ENCODE measurements at places on chromosomes 3 and 15.

GRCh38 chr3:16174389-16174788 lies at the start of gene GALNT15:
TSS of gene GALNT15 (plus strand) at chr3:16174680. CDS start at chr3:16175152, 472 bp downstream.
- H3K27me3 ChIP-seq = no peaks in the 10 kb centered on the region
- no peaks in the 10 kb centered on the region for H3K36me3 ChIP-seq

DNA sequence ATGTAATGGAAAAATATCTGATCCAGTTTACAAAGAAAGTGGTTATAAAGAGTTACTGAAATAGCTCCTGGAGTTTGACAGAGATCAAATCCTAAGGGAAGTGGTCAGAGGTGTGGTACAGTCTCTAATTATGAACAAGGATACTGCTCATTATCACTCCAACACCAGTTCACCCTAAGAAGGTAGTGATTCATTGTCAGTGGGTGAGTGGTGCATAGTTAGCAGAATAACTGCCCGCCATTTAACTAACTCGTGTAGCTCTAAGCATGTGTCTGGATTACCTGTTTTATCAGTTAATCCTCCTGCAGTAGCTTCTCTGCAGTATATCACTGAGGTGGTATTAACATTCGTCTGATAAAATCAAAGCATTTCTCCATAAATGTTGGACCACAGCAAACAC lies 700.1 kb downstream of the NLGN1 start:
- H3K4me1 ChIP-seq = no peaks in the 10 kb centered on the region
- H3K4me3 ChIP-seq = no peak overlapping the region
- no peaks in the 10 kb centered on the region for H3K36me3 ChIP-seq
- no peaks in the 10 kb centered on the region for H3K27me3 ChIP-seq
- no peak overlapping the region for H3K27ac ChIP-seq

DNA sequence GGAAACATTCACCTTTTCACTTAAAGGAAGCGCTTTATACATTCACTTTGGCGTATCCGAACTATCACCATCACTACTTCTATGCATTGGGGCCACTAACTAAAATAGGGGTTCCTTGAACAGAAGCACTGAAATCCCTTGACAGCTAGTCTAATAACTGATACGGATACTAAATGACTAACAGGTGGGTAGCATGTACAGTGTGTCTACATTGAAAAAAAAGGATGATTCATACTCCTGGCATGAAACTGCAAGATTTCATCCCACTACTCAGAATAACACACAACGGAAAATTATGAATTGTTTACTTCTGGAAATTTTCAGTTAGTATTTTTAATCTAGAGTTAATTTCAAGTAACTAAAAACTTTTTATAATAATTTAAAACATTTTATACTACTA lies 96.7 kb downstream of the SMARCC1 start:
- H3K36me3 ChIP-seq = peaks cover 81% of the 10 kb centered on the region
- DNase-seq = no peak
- no peaks in the 10 kb centered on the region for H3K4me1 ChIP-seq
- H3K4me3 ChIP-seq = no peak overlapping the region
- no peaks in the 10 kb centered on the region for H3K27me3 ChIP-seq

DNA sequence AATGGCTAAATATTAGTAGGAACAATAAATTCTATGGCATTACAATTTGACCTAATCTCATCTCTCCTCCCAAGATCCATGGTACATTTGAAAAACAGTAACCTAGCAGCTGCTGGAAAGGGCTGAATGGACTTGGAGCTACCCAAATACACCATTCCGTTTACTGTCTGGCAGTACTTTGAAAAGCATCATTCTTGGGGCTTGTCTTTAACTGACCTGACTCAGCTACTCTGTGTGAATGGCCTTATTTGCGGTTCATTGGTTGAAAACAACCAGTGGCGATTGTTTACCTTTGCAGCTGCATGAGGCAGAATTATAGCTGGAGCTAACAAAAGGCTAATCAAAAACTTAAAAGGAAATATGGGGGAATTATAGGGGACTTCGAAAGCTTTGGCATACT lies 311.2 kb upstream of the MCTP2 start:
- no peak for DNase-seq
- H3K27me3 ChIP-seq = no peaks in the 10 kb centered on the region
- H3K4me1 ChIP-seq = no peaks in the 10 kb centered on the region
- H3K4me3 ChIP-seq = no peak overlapping the region
- H3K27ac ChIP-seq = no peak overlapping the region

DNA sequence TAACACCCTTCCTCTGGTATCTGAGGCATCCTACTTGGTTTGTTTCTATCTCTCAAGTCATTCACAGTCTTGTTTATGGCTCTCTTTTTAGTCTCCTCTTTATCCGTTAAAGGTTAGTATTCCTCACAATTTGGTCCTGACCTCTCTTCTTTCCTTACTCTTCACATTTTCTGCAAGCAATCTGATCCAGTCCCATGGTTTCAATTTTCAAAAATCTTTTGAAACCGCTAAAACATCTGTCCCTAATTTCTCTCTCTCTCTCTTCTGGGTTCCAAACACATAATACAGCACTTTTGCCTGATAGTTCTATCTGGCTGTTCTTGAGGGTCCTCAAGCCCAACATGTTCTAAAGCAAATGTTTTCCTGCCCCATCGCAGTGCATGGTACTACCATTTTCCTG lies 149.0 kb downstream of the SERPINI1 start:
- no peak for DNase-seq
- H3K36me3 ChIP-seq = no peaks in the 10 kb centered on the region
- H3K27ac ChIP-seq = no peak overlapping the region

- no peak overlapping the region for H3K4me3 ChIP-seq
- DNase-seq = no peak
- no peak overlapping the region for H3K27ac ChIP-seq
- H3K36me3 ChIP-seq = no peaks in the 10 kb centered on the region
- peaks cover 4% of the 10 kb centered on the region for H3K4me1 ChIP-seq
- H3K27me3 ChIP-seq = no peaks in the 10 kb centered on the region
These were observed 387.8 kb downstream of the SHQ1 start for GRCh38 chr3:72460205-72461174.
